Vagina (tissue), 2 donors: ENCODE measurements at places on chromosomes 6 and 20.

DNA sequence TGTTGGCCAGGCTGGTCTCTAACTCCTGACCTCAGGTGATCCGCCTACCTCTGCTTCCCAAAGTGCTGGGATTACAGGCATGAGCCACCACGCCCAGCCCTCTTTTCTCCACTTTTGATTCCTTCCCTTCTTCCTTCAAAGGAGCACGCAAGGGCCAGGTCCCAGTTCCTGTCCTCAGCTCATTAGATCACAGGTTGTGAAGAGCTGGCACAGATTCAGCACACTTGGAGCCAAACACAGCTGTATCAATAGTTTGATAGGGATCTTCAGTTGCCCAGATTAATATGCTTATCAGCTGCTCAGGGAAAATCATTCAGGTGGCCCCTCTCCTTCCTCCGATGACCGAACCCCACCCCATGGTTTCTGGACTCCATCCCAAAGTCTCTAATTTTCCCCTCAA is 14.4 kb upstream of the SLC22A23 start:
- DNase-seq, result no peak

- DNase-seq, result no peak
These were observed 16.4 kb downstream of the TAAR2 start for GRCh38 chr6:132607544-132608233.

DNA sequence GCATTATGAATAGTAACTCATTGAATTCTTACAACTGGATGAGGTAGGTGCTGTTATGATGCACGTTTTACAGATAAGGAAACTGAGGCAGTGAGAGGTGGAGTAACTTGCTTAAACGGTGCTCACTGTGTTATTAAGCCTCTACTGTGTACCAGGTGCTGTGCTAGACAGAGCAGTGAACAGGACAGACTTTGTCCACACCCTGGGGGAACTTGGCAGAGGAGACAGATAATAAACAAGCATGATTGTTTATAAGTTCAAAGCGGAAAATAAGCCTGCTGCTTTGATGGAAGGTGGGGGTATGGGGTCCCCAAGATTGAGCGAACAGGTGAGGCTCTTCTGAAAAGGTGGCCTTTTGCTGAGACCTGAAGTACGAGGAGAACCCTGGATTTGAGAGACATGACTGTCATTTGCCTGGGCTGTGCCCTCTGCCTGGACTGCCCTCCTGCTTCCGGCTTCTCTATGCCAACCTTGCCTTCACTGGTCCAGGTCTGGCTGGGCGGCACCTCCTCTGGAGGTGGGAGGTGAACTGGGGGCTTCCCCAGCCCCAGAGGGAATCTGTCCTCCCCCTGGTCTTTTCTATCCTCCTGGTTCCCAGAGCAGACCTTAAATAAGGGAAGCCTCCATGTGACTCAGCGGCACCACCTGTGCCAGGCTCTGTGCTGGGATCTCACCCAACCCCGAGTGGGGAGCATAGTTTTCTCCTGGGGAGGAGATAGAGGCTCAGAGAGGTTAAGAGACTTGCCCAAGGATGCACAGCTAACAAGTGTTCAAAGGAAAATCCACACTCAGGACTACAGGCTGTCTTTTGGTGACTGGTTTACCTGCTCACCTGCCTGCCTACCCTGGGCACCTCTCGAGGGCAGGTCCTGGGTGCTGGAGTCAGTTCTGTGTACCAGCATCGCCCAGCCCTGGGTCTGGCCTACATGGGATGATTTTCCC is 59.1 kb downstream of the CEBPB start:
- no peak for DNase-seq

- no peak for DNase-seq
These were observed 44.1 kb downstream of the NHSL1 start for GRCh38 chr6:138454981-138455706.

- DNase-seq, result no peak
These were observed 34.0 kb downstream of the HLA-F start for GRCh38 chr6:29757282-29757681.

DNA sequence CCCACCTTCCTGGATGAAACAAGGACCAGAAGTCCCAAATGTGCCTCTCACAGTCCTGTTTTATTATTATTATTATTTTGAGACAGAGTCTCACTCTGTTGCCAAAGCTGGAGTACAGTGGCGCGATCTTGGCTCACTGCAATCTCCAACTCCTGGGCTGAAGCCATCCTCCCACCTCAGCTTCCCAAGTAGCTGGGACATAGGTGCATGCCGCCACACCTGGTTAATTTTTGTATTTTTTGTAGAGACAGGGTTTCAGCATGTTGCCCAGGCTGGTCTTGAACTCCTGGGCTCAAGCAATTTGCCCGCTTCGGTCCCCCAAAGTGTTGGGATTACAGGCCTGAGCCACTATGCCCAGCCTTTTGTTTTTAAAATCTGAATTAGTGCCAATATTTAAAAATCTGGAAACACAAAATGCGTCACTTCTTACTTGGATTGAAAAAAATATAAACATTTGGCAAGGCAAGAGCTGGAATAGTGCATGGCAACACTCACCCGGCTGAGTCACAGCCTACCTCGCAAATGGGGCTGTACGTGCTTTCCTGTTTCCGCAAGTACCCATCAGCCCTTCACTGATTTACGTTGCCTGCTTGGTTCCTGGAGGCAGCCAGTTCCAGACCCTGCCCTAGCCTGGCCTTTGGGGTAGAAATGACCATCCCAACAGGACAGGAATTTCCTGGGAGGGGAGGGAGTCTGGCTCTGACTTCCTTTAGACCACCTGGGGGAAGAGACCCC is 6.3 kb downstream of the SDCBP2 start:
- DNase-seq, result no peak
